Stimulated activated CD4-positive, alpha-beta T cell treated with anti-CD3 and anti-CD28 coated beads, TNF-alpha, amount 100 ng/mL, for 1 hour (primary cell): ENCODE measurements at places on chromosomes 1 and 21.

DNA sequence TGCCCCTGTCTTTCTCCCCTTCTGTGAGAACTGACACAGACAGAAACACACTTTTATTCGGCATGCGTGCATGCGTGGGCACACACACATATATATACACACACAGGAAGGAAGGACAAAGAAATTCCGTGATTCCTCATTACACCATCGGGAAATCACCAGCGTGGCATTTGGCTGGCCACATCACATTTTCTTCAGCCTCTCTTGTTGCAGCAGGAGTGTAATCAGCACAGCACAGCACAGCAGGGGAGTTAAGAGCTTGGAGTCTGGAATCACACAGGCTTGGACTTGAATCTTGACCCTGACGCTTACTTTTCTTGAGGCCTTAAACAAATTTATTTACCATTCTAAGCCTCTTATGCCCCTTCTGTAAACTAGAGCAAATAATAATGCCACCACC, 45.3 kb upstream of the EPHA8 start:
- no peak for DNase-seq

GRCh38 chr1:36890776-36891175, 143.5 kb downstream of the GRIK3 start:
- DNase-seq: no peak

DNA sequence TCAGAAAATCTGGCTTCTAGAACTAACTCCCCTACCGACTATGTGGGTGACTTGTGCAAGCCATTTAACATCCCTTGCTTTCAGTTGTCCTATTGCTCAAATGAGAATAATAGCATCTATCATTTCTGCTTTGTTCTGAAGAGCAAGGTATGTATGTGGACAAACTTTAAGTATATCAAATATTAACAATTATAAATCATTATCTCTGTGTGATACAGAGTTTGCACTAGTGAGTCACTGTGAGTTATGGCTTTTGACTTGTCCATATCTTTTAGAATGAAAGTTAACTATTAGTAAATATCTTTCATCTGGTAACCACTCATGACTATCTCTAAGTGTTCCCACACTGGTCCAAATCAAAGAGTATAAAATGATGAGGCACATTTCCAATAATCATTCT, 812.9 kb upstream of the ADGRL2 start:
- DNase-seq: no peak

- DNase-seq: no peak
These were observed 190.5 kb downstream of the ZP4 start for GRCh38 chr1:237700181-237700580.

GRCh38 chr1:25184001-25184762, 48.1 kb downstream of the SYF2 start:
- DNase-seq: no peak

GRCh38 chr21:41497008-41497407, 10.9 kb downstream of the TMPRSS2 start:
- DNase-seq: no peak

GRCh38 chr1:25645637-25646400, 29.2 kb downstream of the MAN1C1 start:
- DNase-seq: no peak

GRCh38 chr1:155504207-155504606, 58.4 kb downstream of the ASH1L start:
- DNase-seq: no peak

DNA sequence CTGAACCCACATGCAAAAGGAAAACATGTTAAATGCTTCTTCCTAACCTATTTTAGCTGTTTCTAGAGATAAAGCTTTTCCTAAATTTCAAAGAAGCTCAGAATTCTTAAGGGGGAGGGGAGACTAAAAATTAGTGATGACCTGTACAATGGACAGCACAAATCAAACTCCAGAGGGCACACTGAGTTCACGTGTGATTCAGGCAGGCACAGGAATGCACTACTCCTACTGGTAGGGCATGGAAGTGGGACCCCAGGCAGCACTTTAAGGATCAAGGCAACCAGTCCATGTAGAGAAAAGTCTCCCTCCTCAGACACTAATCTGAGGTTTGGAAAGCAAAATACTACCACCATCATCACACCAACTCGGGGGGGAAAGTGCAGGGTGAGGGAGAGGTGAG, 31.3 kb upstream of the CLCA4 start:
- DNase-seq: no peak

GRCh38 chr21:42208801-42209490, 10.0 kb upstream of the ABCG1 start:
- no peak for DNase-seq

DNA sequence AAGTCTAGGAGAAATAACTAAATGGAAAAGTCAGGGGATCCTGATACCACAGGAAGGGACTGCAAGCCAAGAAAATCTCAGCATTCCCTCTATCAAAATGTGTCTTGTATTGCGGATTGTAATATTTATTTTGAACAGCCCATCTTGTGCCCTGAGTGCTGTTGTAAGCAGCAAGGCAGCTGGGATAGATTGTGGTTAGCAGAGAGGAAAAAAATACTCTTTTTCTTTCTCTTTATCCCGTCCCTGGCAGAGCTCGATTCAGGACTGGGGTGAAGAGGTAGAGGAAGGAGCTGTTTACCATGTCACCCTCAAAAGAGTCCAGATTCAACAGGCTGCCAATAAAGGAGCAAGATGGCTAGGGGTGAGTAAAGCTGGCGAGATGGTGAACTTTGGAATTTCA, 1.2 kb downstream of the RGL1 start:
- DNase-seq: no peak

GRCh38 chr1:210407207-210407886, 78.6 kb downstream of the HHAT start:
- DNase-seq: peak; percentile 80

DNA sequence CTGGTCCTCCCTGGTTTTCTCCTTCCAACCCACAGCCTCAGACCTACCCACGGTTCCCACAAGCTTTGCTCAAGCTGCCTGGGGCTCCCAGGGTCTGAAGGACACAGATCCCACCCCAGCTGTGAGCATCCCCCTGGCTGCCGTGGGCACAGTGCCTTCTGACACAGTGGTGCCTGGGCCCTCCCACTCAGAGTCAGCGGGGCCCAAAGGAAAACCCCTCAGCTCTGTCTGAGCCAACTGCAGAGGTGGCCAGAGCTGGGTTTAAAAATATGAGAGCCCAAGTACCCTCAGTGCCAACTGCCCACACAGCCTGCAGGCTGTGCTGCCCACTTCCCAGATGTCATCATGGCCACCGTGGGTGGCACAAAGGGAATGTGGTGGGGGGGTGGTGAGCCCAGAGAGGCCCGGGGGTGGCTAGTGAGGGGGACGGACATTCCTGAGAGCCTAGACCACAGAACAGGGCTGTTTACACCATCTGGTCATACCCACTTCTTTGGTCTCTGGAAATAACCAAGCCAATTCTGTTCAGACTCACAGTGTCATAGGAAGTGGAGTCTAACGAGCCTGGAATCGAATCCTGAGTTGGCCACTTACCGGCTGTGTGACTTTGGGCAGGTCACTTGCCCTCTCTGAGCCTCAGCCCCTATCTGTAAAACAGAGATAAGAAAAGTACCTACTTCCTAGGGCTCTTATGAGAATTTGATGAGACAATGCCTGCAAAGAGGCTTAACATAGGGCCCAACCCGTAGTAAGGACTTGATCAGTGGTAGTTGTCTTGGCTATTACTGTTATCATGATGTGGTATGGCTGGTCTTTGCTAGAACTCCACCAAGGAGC, 85.5 kb downstream of the CAMK2N1 start:
- no peak for DNase-seq

GRCh38 chr1:100308777-100309176, 42.8 kb downstream of the RTCA start:
- DNase-seq: no peak

- no peak for DNase-seq
These were observed 171.7 kb upstream of the FGGY start for GRCh38 chr1:59125154-59125553.

DNA sequence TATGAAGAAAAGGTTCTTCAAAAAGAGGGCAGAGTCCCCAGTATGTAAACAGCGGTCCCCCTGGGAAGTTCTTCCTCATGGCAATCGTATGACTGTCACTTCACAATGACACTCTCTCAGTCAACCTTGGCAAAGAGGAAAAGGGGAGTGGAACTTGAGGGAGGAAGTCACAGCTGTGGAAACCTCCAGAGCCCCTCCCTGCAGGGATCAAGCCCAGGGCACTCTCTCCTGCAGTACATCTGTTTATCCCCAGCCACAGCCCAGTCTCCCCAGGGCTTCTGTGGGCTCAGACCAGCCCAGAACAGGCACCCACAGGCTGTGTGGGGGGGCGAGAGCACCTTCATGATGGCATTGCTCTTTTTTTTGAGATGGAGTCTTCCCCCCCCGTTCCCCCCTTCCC, 2.0 kb downstream of the ATP13A2 start:
- no peak for DNase-seq

GRCh38 chr1:14592004-14592631, 6.4 kb upstream of the KAZN start:
- no peak for DNase-seq

DNA sequence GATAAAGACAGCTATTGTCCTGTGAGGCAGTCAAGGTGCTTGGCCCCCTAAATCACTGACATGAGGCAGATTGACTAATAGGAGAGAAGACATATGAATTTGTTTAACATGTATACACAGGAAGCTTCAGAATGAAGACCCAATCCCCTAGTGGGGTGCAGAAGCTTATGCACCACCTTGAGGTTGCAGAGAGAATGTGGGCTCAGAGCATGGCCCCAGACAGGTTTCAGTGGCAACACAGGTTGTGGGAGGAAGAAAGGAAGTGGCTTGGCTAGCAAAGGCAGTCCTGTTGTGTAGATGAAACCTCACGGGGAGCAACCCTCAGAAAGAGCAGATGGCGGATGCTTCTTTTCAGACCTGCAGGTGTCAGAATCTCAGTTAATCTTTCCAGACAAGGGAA, 37.0 kb upstream of the PARP1 start:
- DNase-seq: no peak

GRCh38 chr1:147821883-147822282, 61.5 kb upstream of the GJA5 start:
- DNase-seq: no peak
